ENCODE measurements at places on chromosomes 11 and 22.
A peak's percentile ranks its signal among the peaks of the same experiment; 100 is the strongest.

- DNase-seq = no peak
Measured at GRCh38 chr11:102276362-102276761, 40.9 kb upstream of the BIRC3 start.

- peak; percentile 35 for DNase-seq
Measured at GRCh38 chr22:36201630-36202319, at the start of gene APOL4. TSS of gene APOL4 (minus strand) at chr22:36201809. CDS start at chr22:36201734, 75 bp downstream.

GRCh38 chr11:122353561-122353960 is 237.5 kb upstream of the BLID start:
- no peak for DNase-seq

- DNase-seq = no peak
Measured at GRCh38 chr11:73291196-73291595, 16.9 kb upstream of the ARHGEF17 start.

DNA sequence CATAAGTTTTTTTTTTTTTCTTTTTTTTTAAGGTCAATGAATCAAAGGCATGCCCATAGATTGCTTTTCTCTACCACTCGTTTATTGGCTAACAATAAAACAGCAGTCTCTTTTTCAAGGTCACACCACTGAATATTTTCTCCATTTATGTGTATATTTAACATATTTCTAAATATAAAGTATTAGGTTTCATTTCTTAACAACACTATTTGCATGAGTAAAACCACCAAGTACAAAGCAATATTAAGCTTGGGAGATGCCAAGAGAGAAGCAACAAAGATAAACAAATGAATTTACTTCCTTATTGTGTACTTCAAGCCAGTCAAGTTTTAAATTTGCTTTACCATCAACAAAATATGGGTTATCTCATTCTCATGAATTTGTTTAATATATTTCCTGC is 708.9 kb upstream of the CCDC179 start:
- no peak for DNase-seq
